ENCODE measurements at places on chromosomes 11 and 22. TPM values are rescaled to one million over a fixed set of nuclear protein-coding genes. Genes with fewer than 3 reads are reported as not detected.

Gene BACE1
- 30.4 TPM for total RNA-seq

Gene KRTAP5-2
- not detected for total RNA-seq

Gene MORC2
- 38.8 TPM for total RNA-seq

Gene PGM2L1
- 15.1 TPM for total RNA-seq

Gene AGBL2
- 2.4 TPM for total RNA-seq

GRCh38 chr11:120079750-120080610 is 57.9 kb downstream of the TRIM29 start:
- no peaks in the 10 kb centered on the region for H3K4me1 ChIP-seq
- H3K27ac ChIP-seq: no peak overlapping the region
- no peak overlapping the region for H3K4me3 ChIP-seq
- peaks cover 20% of the 10 kb centered on the region for H3K36me3 ChIP-seq
- peaks cover 38% of the 10 kb centered on the region for H3K27me3 ChIP-seq

GRCh38 chr11:12846786-12847615 is 162.1 kb upstream of the RASSF10 start:
- H3K36me3 ChIP-seq: no peaks in the 10 kb centered on the region
- H3K4me3 ChIP-seq: peak overlapping the region; percentile 84
- H3K4me1 ChIP-seq: peaks cover 62% of the 10 kb centered on the region
- DNase-seq: no peak

- DNase-seq: no peak
- H3K36me3 ChIP-seq: no peaks in the 10 kb centered on the region
- H3K27ac ChIP-seq: no peak overlapping the region
- H3K4me3 ChIP-seq: no peak overlapping the region
- H3K27me3 ChIP-seq: peaks cover 7% of the 10 kb centered on the region
- H3K4me1 ChIP-seq: no peaks in the 10 kb centered on the region
Observed at GRCh38 chr22:30490399-30490798, 15.1 kb downstream of the SEC14L4 start.

DNA sequence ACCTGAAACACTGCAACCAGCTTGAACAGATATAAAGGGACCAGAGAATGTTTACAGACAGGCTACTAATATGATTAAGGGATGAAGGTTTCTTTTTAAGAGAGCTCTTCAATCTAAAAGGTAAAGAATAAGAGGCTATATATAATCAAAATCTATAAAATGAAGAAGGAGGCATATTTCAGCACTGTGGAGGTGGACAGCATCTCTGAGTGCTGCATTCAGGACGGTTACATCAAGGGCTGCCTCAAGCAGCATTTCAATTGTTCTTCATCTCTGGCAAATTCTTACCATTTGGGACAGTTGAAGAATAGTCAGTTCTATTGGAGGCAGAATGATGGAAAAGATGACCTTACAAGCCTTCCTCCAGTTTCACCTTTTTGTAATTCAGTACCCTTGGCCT is 139.6 kb upstream of the LMO1 start:
- no peaks in the 10 kb centered on the region for H3K27me3 ChIP-seq
- H3K4me3 ChIP-seq: no peak overlapping the region
- peaks cover 8% of the 10 kb centered on the region for H3K4me1 ChIP-seq
- no peak overlapping the region for H3K27ac ChIP-seq
- peaks cover 7% of the 10 kb centered on the region for H3K36me3 ChIP-seq
- no peak for DNase-seq

DNA sequence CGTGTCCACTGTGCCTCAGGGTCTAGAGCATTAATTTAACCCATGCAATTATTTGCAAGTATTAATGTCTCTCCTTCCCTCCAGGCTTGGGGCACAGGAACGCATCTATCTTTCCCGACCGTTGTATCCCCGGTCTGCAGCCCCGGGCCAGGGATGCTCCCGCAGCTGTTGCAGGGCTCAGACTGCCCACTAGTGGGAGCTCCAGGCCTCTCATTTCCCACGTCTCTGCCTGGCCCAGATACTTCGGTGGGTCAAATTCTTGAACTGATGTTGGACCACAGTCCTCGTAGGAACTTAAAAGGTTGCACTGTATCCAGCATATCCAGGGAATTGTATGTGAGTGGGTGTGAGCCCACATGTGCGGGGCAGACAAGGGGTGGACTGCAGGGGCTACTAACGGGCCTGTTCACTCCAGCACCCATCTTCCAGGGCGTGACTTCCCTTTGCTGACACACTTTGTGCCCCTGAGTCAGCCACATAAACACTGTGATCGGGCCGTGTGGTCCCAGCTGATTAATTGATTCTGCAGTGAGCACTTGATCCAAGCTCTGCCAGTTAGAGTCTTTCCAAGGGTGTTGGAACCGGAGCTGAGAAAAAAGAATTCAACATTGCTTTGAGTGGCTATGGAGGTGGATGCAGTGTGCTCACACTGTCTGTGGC is 451.3 kb downstream of the TBC1D22A start:
- H3K27ac ChIP-seq: no peak overlapping the region
- DNase-seq: no peak
- H3K4me1 ChIP-seq: peaks cover 5% of the 10 kb centered on the region
